Cortex of kidney (tissue), 1 donor: ENCODE measurements at places on chromosomes 16 and 17.

DNA sequence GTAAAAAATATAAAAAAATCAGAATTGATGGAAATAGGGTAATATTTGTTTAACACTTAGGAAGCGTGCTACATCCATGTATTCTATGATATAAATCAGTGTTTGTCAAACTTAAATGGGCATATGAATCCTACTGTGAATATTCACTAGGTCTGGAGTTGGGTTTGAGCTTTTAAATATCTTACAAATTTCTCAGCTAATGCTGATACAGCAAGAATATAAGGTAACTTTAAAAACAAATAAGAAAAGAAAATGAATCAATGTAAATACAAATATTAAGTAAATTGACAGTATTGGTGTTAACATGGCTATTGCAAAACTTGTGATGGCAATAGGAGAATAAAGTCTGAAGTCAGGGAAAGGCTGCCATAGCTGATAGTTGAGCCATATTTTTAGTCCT, 3.6 kb downstream of the MYH13 start:
- DNase-seq: no peak

- DNase-seq: no peak
Measured at GRCh38 chr17:67628580-67629013, 89.1 kb upstream of the NOL11 start.

GRCh38 chr16:89290887-89291286, 73.4 kb downstream of the ZNF778 start:
- DNase-seq: no peak

- no peak for DNase-seq
Measured at GRCh38 chr16:85751698-85752501, 1.0 kb upstream of the C16orf74 start.

- no peak for DNase-seq
Measured at GRCh38 chr16:31352376-31353115, 2.4 kb upstream of the ITGAX start.
